ENCODE measurements at places on chromosomes 12 and 14. TPM values are rescaled to one million over a fixed set of nuclear protein-coding genes. Genes with fewer than 3 reads are reported as not detected.

Gene DLK1
- total RNA-seq: not detected

Gene FLRT2
- total RNA-seq: 39.1 TPM

Gene CORO1C
- 228 TPM for total RNA-seq

Gene SLC17A8
- not detected for total RNA-seq

Gene PTGDR
- total RNA-seq: 1.4 TPM

Gene MAP3K9
- under 0.01 TPM for total RNA-seq

Gene ATXN2
- 51.9 TPM for total RNA-seq

Gene ARHGDIB
- 1.5 TPM for total RNA-seq

Gene TSPAN8
- not detected for total RNA-seq

Gene SERPINA9
- under 0.01 TPM for total RNA-seq

Gene FGF23
- not detected for total RNA-seq

Gene SMIM41
- not detected for total RNA-seq

Gene RAD51AP1
- total RNA-seq: 2.2 TPM

Gene P2RX2
- not detected for total RNA-seq

Gene P2RX7
- total RNA-seq: 4.0 TPM

Gene SPIC
- not detected for total RNA-seq

Gene KLHDC1
- 2.9 TPM for total RNA-seq

Gene C12orf60
- total RNA-seq: 0.59 TPM

Gene TMEM179
- total RNA-seq: not detected

Gene E2F7
- 16.5 TPM for total RNA-seq

Gene RFX4
- not detected for total RNA-seq

Gene TPH2
- total RNA-seq: under 0.01 TPM

Gene KIF26A
- not detected for total RNA-seq

Gene CLEC4C
- total RNA-seq: not detected

Gene C12orf42
- total RNA-seq: not detected

Data from osteoblast (primary cell).